ENCODE measurements at places on chromosomes 7 and 10.

DNA sequence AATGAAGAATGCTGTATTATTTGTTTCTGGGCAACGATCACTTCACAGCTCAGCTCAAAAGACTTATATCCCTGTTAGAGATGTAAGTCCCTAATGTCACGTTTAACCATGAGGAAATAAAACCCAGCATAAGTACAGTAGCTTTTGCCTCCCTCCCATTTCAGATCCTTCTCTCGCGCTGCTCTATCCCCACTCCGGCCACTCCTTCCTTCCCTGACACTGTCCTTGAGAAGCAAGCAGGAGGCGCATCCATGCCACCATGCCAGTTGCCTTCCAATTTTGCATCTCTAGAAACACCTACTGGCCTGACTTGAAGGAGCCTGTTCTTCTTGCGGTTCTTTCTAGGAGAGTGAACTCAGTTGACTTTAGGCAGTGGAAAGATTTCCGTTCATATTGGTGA is 1.2 kb downstream of the FAM180A start:
- DNase-seq, result no peak

DNA sequence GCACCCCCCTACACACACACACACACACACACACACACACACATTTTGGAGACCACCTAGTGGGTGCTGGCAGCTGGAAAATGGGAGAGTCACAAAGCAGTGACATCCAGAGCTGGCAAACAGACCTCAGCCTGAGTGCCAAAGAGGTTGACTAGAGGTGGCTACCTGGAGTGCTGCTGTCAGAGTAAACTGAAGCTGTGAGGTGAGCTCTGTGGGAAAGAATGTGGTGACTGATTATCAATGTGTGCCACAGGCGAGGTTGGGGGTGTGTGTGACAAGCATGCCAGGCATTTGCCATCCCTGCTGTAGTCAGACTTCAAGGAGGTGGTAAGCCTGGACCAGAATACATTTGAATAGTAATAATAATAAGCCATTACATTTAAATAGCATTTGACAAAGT is 120.6 kb downstream of the SLIT1 start:
- DNase-seq, result no peak

GRCh38 chr7:763762-764161 is 36.7 kb upstream of the PRKAR1B start:
- DNase-seq, result no peak

DNA sequence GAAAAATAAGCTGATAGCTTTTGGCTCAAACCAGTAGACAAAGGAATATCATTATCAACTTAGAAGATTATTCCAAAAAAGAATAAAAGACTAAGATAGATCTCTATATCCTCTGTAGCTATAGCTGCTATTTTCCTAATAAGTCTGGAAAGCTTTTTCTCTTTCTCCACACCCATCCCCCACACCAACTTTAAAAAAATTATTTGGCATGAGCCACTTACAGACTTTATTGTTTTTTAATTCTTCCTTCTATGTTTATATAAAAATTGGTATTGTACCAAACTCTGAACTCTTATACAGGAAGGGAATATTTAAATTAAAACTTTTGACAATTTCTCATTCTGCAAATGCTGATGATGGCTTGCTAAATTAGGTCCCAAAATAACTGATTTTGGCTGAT is 142.7 kb downstream of the RNF133 start:
- DNase-seq, result no peak

DNA sequence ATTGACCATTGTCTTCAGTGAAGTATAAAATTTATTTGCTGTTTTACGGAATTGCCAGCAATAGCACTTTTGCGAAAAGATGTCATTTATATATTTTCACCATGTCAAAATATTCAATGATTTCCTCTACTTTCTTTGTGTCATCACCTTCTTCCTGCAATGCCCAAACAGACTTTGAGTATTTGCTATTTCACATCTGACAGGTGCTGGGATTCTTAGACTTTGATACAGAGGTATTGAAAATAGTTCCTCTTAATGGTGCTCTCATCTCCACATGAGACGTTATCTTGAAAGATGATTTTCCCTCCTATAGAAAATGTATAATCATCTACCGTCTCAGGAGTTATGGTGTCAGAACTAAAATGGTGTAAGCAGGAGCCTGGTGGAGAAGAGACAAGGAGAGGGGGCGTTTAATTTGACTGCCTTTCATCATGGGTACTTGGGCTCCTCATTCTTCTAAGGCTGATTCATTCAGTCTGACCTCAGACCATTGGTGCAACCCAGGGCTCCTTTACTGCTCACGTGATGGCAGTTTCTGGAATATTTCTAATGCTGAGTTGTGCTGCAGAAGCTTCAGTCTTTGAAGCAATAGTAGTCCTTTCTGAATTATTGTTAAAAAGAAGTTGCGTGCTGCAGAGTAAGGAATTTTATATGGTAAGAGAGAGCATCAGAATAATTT is 404.6 kb downstream of the PHTF2 start:
- no peak for DNase-seq

Measured in stimulated activated CD4-positive, alpha-beta T cell treated with anti-CD3 and anti-CD28 coated beads, Interleukin-1b, Interleukin-23, amount 100 ng/mL, for 48 hours (primary cell).